ENCODE measurements at places on chromosomes 3 and 15.

DNA sequence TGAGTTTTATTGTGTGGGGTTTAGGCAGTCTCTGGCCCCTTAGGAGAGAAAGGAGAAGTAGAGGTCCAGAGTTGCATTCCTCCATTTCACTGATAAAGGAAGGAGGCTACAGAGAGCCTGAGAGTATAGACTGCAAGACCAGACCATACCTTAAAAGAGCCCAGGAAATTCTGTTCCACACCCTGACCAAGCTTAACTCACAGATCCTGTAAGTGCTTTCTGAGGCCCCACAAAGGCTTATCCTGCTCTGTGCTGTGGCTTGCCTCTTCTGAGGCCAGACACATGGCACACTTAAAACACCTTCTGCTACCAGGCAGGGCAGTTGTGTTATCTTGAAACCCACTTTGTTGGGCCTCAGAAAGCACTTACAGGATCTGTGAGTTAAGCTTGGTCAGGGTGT, 39.2 kb upstream of the LEKR1 start:
- DNase-seq: no peak

DNA sequence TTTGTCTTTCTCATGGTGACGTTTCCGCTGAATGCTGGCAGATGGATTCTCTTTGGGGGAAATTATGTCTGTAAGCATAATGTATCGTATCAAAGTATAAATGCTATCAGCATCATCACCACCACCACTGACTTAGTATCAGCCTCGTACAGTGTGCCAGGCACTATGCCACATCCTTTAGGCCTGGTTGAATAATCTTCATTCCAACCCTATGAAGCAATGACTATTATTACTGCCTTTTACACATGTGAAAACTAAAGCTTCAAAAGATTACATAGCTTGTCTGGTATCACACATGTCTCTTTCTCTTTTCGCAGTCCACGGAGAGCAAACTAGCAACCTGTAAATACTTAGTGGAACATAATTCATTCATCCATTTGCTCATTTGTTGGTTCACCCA, 166.7 kb upstream of the PRICKLE2 start:
- no peak for DNase-seq

GRCh38 chr15:72474466-72474911, 359 bp downstream of the ARIH1 start:
- no peak for DNase-seq

GRCh38 chr3:123764647-123765046, 119.5 kb downstream of the MYLK start:
- no peak for DNase-seq

- no peak for DNase-seq
Observed at GRCh38 chr3:54393150-54393549, 270.8 kb downstream of the CACNA2D3 start.

DNA sequence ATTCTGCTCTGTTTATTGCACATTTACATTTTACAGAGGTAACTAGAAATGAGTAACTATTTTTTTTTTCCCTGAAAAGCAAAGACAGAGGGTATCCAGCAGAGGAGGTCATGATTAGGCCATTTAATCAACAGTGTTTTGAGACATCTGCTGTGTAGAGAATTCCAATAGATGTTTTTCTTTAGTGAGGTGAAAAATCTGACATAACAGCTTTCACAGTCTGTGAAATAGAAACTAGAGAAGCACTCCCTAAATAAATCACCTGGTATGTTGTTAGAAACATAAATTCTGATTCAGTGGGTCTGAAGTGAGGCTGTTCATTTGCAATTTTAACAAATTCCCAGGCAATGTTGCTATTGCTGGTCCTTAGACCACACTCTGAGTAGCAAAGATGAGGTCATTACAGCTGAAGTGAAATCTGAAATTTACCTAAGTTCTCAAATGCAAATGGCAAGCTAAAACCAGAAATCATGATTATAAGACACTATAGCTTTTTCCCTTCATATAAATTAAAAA, 329.2 kb upstream of the LRRC3B start:
- DNase-seq: no peak

DNA sequence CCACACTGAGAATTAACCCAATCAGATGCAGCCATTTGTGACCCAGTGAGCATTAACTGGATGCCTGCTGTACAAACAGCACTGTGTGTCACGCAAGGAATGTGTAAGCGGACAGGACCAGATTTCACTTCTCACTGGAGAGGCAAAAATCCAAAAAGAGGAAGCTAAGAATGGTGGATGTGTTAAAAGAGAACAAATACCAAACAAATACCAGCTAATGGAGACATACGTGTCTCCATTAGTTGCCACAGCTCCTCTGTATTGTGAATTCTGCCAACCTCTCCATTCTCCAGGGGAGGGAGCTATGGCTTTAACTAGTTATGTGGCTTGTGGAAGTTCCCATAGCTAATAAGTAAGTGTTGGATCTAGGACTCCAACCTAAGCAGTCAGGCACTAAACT, 2.6 kb downstream of the LTF start:
- peak; percentile 60 for DNase-seq

GRCh38 chr3:158702815-158703481, 29.3 kb downstream of the RARRES1 start:
- no peak for DNase-seq

- peak; percentile 31 for DNase-seq
Observed at GRCh38 chr15:92714077-92714476, 58.5 kb upstream of the FAM174B start.

DNA sequence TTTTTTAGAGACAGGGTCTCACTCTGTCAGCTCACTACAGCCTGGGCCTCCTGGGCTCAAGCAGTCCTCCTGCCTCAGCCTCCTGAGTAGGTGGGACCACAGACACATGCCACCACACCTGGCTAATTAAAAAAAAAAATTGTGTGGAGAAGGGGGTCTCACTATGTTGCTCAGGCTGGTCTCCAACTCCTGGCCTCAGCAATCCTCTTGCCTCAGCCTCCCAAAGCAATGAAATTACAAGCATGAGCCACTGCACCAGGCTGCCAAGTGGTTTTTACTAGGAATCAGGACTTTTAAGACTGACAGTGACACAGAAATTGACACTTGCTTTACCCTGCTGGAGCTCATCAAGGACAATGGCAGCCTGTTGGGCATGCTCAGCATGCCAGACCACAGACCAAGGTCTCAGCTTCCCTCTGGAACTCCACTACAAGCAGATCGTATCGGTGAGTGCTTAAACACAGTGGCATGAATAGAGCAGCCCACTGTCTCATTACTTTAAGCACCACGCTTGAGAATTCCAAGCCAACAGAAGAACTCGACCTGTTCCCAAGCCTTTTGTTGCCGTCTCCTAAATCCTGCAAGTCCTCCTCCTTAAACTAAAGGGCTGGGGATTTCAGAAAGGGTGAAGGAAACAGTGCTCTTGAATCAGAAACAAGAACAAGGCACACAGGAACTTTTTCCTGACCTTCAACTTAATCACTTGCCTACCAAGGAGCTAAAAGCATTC, 41.4 kb downstream of the EOMES start:
- DNase-seq: no peak

GRCh38 chr3:10469441-10470119, 35.8 kb downstream of the ATP2B2 start:
- no peak for DNase-seq

- DNase-seq: no peak
Observed at GRCh38 chr15:40258544-40258943, 19.7 kb downstream of the PAK6 start.

GRCh38 chr3:45113625-45114050, 32.5 kb downstream of the CDCP1 start:
- DNase-seq: no peak

GRCh38 chr3:9727041-9727595, 4.4 kb upstream of the BRPF1 start:
- DNase-seq: peak; percentile 81

- DNase-seq: peak; percentile 66
Observed at GRCh38 chr3:129413687-129414506, 14.5 kb downstream of the EFCAB12 start.

- no peak for DNase-seq
Observed at GRCh38 chr3:62755285-62755684, 119.9 kb downstream of the CADPS start.

DNA sequence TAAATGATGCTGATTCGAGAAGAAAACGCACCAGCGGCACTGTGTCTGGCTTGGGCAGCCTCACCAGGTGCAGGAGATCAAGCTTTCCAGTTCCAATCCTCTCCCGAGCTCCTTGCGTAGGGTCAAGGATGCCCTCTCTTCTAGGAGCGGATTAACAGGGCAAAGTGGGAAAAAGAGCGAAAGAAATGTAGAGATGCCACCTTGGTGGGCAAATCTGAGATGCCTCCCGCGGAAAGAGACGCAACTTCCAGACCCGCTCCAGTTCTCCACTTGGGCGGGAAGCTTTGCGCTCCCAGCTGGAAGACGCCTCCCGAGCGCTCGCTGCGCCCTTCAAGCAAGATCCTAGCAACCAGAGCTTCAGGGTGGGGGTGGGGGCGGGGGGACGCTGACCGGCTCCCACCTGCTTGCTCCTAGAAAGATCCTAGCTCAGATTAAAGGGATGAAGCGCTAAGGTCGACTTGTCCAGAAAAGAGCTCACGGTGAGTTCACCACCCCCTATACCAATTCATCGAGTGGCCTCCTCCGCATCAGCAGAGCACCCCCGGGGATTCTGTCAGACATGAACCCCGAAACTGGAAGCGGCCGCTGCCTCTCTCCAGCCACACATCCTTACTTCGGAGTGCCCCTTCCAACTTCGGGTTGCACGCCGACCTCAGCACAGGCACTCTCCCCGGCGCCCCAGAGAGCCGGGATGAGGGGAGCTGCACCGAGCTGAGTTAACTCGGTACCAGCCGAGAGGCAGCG, 769 bp downstream of the TAFA4 start:
- DNase-seq: no peak

GRCh38 chr3:113291572-113291971, 80.2 kb downstream of the BOC start:
- no peak for DNase-seq

GRCh38 chr15:90530250-90531051, 728 bp downstream of the CRTC3 start:
- DNase-seq: peak; percentile 74

GRCh38 chr3:30393079-30393478, 213.3 kb upstream of the TGFBR2 start:
- no peak for DNase-seq

DNA sequence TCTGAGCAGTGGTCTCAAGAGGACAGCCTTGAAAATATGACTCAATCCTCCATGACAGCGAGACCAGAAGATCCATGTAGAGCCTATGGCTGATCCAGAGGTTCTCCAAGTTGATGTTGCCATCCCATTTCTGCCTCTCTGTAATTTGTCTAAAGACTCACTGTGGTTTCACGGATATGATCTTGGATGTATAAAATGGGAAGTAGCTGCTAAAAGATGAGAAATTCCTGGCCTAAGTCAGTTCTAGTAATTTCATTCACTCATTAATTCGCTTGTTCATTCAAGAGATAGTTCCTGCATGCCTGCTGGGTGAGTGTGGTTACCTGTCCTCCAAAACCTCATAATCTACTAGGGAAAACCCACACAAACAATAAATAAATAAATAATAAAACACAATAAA, 145.9 kb downstream of the TNIK start:
- no peak for DNase-seq

- no peak for DNase-seq
Observed at GRCh38 chr3:170632780-170633179, 46.9 kb upstream of the SLC7A14 start.

DNA sequence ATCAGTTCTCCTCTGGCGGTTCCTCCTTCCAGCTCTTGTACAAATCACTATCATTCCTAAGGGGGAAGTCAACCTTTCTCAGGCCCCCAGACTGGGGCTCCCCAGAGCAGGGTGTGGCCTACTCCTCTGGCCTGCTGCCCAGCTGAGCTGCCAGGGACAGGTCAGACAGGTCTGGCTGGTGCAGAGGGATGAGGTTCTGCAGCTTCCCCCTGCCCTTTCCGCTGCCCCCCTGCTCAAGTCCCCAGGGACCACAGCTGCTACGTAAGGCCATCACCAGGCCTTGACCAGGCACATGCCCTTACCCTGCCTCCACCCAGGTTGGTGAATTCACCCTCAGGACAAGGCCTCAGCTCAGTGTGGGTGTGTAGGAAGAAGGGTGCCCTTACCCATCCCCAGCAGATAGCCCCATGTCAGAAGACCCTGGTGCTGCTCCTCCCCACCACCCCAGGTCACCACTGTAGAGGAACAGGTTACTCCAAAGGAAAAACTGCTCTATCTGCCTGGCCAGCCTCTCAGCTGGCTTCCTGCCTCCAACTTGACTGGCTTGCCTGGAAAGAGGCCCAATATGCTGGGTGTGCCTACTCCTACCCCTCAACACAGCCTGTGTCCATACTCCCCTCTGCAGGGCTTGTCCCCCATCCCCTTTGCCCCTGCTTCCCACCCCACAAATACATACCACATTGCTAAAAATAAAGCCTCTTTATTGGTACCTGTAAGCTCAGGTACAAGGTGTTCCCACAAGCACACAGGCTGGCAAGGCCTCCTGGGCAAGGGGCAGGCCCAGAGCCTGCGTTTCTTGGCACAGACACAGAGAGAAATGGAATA, 12.0 kb downstream of the CSRNP1 start:
- DNase-seq: no peak

DNA sequence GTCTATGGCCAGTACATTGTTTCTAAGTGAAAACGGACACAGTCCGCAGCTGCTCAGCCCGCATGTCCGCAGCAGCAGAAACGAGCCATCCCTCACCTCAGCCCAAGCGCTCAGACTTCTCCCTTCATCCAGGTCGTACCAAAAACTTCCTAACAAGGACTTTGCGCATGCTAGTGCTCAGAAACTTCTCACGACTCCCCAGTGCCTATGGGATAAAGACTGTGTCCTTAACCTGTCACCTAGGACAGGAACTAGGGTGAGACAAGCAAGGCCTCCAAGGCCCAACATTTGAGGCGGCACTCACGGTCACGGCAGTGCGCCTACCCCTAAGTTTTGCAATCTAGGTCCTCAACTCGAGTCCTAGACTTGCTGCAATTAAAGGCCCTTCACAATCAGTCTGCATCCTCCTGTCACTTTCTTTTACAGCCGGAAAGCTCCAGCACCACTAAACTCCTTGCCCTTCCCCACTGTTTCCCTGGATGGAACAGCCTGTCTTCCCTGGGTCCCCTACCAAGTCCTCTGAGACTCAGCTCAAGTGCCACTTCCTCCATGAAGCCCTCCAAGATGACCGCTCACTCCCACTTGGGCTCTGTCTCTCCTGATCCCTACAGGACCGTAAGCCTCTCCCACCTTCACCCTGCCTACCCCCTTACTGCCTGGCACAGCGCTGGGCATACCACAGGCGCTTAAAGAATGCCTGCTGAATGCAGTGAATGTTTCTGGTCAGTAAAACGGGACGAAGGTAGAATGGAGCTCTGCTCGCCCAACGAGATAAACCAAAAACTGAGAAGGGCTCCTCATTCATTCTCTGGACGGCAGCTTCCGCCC, 1.2 kb downstream of the CLN6 start:
- DNase-seq: no peak
